ENCODE measurements at places on chromosomes 1 and 21. TPM values are rescaled to one million over a fixed set of nuclear protein-coding genes. Genes with fewer than 3 reads are reported as not detected.

DNA sequence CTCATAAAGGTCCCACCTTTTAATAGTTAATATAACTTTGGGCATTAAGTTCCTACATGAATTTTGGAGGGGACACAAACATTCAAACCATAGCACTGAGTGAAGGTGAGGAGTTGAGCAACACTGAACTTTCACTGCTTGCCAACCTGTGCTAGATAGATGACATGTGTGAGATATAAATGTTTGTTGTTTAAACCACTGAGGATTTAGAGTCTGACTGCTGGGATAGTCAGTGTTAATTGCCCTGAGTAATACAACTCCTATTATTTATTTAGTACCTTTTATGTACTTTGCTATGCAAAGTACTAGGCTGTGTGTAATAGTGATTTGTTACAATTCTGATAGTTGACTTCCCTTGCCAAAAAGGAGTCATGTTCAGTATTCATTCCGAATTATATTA is 32.4 kb upstream of the SLC16A1 start:
- no peak for DNase-seq

DNA sequence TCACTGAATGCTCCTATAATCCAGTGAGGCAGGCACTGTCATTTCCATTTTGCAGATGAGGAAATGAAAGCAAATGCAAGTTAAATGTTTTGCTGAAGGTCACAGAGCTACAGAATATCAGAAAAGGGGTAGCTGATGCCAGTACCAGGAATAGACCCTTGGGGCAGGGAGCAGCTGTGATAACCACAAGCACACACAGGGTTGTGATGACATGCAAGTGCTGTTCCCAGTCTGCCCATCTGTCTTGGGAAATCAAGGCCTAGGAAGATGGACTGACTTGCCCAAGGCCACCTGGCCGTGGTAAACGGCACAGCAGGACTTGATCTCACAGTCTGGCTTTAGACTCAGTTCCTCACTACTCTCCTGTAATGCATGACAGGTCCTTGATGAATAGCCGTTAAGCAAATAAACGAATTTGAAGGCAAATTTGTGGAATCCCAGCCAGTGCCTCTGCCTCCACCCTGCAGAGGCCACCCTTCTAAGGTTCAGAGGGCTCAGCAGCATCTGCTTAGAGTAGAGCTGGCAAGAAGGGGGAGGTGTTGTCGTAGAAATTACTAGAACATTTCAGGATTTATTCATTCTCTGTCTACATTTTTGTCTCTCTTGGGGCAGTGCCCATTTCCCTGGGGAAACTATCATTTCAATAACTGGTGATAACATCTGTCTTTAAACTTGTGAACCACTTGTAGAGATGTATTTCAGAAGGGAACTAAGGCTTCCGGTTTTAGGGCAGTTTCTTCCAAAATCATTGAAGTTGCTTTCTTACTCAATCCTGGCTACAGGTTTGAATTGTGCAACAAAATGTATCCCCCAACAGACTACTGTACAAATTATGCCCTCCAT is 53.2 kb upstream of the MRPS6 start:
- no peak for DNase-seq

DNA sequence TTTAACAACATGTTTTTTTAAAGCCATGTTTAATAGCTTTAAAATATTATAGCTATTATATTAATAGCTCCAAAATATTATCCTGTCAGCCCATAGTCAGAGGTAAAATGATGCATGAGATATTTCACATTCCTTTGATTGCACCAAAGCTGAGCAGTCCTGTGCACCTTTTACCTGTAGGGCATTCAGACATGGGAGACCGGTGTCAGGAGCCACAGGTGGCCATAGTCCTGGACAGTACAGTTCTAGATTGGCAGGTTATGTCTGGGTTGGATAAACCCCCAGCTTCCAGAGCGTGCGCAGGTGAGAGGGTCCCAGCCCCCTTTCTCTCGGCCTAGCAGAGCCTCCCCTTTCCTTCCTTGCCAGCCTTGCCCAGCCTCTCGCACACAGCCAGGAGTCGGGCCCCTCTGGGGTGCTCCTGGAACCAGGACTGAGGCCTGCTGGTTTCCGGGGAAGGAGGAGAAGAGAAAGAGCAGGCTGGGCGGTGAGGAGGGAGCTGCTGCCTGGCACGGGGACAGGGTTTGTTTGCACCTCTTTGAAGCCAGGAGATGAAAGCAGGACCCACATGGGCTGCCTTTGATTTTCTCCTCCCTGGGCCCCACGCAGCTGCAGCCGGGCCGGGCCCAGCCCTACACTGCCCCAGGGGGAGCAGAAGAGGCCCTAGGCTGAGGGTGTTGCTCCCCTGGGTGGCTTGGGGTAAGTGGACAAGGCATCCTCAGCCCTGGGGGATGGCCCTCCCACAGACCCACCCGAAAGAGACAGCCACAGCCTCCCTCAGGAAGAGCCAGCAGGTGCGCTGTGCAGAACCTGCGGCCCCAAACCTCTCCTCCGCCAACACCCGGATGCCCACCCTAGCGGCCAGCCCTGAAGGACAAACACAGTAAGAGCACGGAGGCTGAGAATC is 75.2 kb upstream of the TARDBP start:
- no peak for DNase-seq

Gene CSMD2
- under 0.01 TPM for total RNA-seq

GRCh38 chr1:23424293-23425192 is at the start of gene TCEA3:
TCEA3 (minus strand) TSS chr1:23424748; CDS start chr1:23424633, 115 bp downstream.
- DNase-seq: no peak

- no peak for DNase-seq
These were observed 30.9 kb upstream of the ID3 start for GRCh38 chr1:23590058-23590783.

- no peak for DNase-seq
These were observed 62.6 kb downstream of the MAP3K7CL start for GRCh38 chr21:29193072-29193471.

GRCh38 chr1:152869808-152870419 is 8.2 kb upstream of the SMCP start:
- DNase-seq: peak; percentile 5

DNA sequence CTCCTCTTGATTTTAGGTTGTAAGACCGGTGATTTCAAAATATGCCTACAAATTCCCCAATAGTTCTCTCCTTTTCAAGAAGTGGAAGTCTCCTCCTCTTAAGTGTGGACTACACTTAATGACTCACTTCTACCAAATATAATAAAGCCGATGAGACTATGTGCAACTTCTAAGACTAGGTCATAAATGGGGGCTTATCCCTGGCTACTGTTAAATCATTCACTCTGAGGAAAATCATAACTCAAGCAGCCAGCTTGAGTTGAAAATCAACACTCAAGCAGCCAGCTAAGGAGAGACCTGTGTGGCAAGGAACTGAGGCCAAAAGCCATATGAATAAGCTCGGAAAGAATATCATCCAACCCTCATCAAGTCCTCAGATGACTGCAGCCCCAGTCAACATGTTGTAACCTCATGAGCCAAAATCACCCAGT is 49.6 kb upstream of the PSMG1 start:
- no peak for DNase-seq

Gene TDRD10
- 3.8 TPM for total RNA-seq

DNA sequence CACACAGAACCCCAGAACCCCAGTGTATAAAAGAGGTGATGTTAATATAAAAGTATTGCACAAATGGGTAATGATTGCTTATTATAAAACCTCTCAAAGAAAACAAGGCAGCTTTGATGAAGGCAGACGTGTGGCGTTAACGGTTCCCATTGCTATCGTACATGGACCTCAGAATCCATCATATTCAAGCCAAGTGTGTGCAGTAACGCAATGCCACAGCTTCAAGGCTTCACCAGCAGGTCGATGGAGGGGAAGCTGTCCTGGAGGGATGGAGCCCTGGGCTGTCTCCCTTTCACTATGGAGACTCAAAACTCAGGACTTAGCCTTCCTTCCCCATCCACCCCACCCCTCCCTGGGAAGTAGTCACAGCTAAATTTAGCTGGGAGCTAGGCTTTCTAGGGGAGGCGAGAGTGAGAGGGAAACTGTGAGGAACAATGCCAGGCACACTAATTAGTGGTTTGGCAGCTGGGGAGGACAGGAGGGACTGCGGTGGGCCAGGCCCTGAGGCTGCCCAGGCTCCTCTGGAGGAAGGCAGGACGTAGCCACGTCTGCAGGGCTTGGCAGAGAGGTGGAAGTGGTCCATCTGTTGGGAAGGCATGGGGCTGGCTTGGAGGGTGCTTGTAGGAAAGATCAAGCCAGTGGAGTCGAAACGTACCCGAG is 121.2 kb downstream of the HMGB4 start:
- DNase-seq: no peak

- no peak for DNase-seq
These were observed 20.4 kb downstream of the SERINC2 start for GRCh38 chr1:31433396-31433930.

DNA sequence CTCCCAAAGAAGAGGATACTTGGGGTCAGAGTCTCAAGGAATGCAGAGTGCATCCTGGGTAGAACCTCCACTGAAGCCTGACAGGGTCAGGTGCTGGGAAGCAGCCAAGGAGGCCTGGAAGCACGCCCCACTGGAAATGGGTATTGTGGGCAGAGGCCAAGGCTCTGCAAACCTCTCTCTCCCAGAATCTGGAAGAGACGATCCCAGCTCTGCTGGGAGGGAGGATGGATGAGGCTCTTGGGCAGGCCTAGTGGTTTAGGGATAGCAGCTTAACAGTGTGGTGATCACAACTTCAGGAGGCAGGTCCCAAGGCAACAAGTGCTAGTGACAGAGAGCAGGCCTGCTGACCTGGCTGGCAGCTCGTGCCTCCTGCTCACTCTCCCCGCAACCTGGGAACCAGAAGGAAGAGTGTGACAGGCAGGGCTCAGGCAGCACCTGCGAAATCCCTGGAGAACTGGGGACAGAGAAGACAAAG is 641.0 kb downstream of the PLPP3 start:
- no peak for DNase-seq

Gene KRTAP25-1
- not detected for total RNA-seq

Gene RHEX
- not detected for total RNA-seq

DNA sequence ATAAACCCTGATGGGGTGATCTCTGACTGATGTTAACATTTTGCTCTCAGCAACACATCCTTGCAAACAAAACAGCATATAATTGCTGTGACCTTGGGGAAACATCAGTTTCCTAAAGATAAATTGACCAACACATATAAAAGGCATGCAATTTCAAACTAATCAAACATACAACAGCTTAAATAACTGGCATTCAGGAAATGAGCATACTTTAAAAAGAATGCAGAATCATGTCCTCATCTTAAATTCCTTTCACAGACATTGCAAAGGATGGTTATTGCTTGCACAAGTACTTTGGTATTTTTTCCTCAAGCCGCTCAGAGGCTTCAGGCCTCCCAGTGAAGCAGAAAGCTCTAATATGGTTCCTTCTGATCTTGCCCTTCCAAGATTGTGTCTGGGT is 53.4 kb upstream of the RGS18 start:
- peak; percentile 87 for DNase-seq

- DNase-seq: no peak
These were observed 86.0 kb downstream of the SIM2 start for GRCh38 chr21:36784947-36785346.

GRCh38 chr1:158833264-158833663 is 2.1 kb downstream of the MNDA start:
- DNase-seq: no peak

Gene OR2M3
- total RNA-seq: not detected

Gene CRYBG2
- not detected for total RNA-seq

Gene FRRS1
- total RNA-seq: 1.4 TPM

- DNase-seq: no peak
These were observed 10.0 kb downstream of the RABGAP1L start for GRCh38 chr1:174169342-174169741.

Gene PPIAL4G
- not detected for total RNA-seq

- no peak for DNase-seq
These were observed 8.9 kb upstream of the GPR37L1 start for GRCh38 chr1:202113690-202114300.

DNA sequence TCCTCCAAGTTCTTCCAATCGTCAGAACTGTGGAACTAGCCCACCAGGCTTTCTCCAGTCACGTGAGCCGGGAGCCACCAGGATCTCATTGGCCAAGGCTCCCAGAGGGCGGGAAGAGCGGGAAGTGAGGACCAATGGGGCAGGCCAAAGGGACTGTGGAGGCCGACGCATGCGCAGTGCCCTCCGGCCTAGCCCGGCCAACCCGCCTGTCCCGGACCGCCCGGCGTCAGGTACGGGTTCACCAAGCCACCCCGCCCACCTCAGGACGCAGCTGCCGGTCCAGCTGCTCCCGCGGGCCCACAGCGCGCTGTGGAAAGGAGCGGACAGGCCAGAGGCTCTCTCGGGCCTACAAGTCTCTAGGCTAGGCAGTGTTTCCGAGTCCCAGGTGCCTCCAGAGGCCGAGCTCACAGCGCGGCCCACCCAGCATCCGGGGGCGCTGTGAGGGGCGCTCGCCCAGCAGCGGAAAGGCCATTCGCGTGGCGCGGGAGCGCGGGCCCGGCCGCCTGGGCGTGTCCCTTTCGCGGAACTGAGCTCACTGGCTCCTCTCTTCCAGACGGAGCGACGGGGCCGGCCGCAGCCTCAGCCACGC is 10.9 kb downstream of the OR14I1 start:
- no peak for DNase-seq

GRCh38 chr1:230219174-230220067 is 152.4 kb downstream of the GALNT2 start:
- DNase-seq: no peak

Gene CD34
- total RNA-seq: 16.9 TPM
